ENCODE measurements at places on chromosomes 2 and 18. TPM values are rescaled to one million over a fixed set of nuclear protein-coding genes. Genes with fewer than 3 reads are reported as not detected.

The FBXO36 gene
- total RNA-seq = 2.4 TPM

The ZSWIM2 gene
- total RNA-seq = 0.10 TPM

The KRTCAP3 gene
- not detected for total RNA-seq

The CKAP2L gene
- 12.2 TPM for total RNA-seq

The ASB18 gene
- not detected for total RNA-seq

The MROH2A gene
- total RNA-seq = not detected

The SRD5A2 gene
- total RNA-seq = not detected

The SIX2 gene
- total RNA-seq = under 0.01 TPM

The TGFA gene
- total RNA-seq = 5.3 TPM

The CLHC1 gene
- 6.9 TPM for total RNA-seq

The TRAF3IP1 gene
- total RNA-seq = 7.2 TPM

The GPR35 gene
- 0.33 TPM for total RNA-seq

The OR6B2 gene
- total RNA-seq = not detected

The ACMSD gene
- total RNA-seq = not detected

The ANKRD39 gene
- 5.6 TPM for total RNA-seq

The STK25 gene
- total RNA-seq = 449 TPM

The CNGA3 gene
- total RNA-seq = not detected

Data from vein endothelial cell (primary cell).